ENCODE measurements at places on chromosomes 3 and 15.

DNA sequence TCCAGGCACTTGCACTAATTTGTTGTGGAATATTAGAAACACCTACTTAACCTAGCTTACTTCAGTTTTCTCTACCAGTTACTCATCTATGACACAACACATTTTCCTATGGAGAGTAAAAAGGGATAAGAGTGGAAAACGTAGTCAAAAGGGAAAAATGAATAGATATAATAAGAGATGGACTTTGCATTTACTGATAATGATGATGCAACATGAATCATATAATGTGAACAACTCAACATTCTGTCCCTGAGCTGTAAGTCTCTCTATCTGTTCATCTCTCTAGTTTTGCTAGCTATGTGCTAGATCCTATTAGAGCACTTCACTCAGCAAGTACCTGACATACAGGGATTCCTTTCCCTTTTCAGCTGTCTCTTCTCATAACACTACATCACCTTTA is 627.1 kb downstream of the AGBL1 start:
- DNase-seq, result no peak

- DNase-seq, result no peak
Observed at GRCh38 chr15:31871166-31871886, 159.0 kb upstream of the CHRNA7 start.

DNA sequence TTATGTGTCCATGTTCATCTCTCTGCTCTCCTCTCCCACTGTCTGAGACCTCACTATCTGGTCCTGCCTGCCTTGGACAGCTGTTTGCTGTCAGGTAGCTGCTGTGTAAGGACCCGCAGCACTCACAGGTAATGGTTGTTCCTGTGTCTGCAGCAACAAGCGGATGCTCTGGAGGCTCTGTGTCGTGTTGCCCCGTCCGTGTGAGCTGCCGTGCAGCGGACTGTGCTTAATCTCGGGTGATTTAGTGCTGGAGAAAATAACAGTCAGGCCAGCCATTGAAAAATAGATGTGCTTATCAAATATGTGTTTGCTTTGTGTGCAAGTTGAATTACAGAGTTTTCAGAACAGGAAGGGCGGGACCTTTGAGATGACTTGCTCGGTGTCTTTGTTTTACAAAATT is 121.4 kb downstream of the GABRG3 start:
- DNase-seq, result no peak

- DNase-seq, result no peak
Observed at GRCh38 chr3:80307844-80308243, 540.0 kb upstream of the ROBO1 start.

- DNase-seq, result no peak
Observed at GRCh38 chr15:97652700-97653167, 307.8 kb upstream of the ARRDC4 start.

DNA sequence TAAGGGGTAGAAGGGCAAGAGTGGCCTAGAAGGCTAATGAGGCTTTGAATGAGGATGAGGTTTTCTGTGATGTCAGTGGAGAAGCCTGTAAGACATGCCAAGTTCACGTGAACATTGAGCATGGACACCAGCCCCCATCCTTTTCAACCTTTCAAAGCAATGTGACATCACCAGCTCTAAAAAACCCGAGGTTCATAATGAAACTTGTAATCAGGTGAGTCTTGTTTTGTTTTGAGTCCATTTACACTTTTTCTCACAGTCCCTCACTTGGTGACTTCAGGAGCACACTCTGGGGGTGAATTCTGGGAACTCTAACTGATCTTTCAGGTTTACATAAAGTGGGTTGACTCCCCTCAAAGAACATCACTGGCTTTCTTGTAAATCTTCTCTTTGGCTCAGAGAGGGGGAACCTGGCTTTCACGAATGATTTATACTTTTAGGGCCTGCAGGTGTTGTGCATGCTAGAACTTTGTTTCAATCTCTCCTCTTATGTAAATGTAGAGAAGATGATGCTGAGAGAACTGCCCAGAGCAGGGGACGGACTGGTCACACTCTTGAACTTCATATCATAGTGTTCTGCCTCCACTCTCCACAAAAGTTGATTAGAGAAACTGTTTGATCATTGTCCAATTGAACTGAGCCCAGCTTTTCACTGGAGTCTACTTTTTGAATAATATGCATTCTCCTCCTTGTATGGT is 224.7 kb upstream of the SATB1 start:
- no peak for DNase-seq

- no peak for DNase-seq
Observed at GRCh38 chr3:2078821-2079220, 19.8 kb upstream of the CNTN4 start.

DNA sequence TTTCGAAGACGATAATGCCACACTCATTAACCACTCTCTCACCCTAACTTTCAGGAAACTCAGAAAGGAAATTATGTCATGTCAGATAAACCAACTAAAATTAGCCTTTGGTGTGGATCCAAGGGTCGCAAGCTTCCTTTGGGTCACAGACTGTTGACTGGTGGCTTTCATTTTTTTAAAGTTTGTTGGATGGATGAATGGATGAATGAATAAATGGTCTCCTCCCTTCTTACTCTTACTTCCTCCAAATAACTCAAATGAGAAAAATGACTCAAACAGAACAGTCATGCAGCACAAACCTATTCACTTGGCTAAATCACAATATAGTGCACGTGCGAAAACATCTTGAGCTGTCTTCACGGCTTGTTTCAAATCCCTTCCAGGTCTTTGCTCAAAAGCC is 82.9 kb upstream of the HACD2 start:
- no peak for DNase-seq

DNA sequence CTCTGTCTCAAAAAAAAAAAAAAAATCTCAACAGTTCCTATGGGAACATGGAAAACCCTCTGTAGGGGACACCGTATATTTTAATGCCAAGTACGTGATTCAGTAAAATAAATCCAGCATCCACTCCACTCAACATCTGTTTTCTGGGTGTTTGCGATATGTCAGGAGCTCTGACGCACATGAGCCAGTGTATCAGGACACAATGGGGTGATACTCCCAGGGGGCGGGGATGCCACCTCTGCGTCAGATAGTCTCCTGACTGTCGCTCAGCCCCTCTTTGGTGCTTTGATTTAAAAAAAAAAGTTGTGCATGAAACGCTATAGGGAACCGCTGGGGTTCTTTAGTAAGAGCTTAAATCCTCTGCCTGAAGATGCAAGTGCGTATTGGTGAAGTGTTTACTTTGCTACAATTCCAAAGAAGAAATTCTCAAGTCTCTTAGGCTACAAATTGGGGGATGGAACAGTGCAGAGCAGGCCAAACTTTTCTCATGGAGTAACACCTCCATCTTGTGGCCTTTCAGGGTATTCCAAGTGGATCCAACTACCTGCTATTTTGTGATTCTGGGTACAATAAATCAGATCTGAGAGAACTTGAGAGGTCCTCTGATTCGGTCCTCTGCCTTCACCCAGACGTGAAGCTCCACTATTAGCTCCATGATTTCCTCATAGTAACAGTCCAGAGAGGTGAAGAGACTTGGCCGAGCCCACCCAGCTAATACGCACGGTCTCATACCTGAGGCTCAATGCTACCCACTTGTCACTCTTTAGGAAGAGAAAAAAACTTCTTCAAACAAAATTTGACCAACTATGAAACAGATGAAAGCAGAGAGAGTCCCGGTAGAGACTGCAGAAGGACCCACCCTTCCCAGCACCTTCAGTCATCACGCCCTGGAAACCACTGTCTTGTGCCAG is 9.3 kb upstream of the NR2E3 start:
- no peak for DNase-seq

GRCh38 chr3:194772241-194773000 is 86.7 kb downstream of the FAM43A start:
- DNase-seq, result no peak

- no peak for DNase-seq
Observed at GRCh38 chr15:67758619-67759300, 66.5 kb upstream of the SKOR1 start.

- no peak for DNase-seq
Observed at GRCh38 chr3:126743350-126743749, 39.3 kb downstream of the CHCHD6 start.

- DNase-seq, result no peak
Observed at GRCh38 chr3:183391460-183391859, 37.0 kb downstream of the MCF2L2 start.

DNA sequence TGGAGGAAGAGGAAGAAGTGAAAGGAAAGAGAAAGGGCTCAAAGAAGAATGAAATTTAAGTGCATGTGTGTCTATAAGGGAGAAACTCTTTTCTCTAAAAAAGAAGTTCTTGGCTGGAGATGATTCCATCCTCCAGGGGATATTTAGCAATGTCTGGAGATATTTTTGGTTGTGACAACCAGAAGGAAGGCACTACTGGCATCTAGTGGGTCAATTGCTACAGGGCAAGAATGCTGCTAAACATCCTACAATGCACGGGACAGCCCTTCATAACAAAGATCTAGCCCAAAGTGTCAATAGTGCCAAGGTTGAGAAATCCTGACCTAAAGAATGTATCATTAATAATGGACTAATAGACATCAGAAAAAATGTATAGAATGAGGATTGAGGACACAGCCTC is 57.4 kb upstream of the ST3GAL6 start:
- DNase-seq, result no peak

- DNase-seq, result no peak
Observed at GRCh38 chr3:139652561-139652960, 25.2 kb downstream of the NMNAT3 start.

DNA sequence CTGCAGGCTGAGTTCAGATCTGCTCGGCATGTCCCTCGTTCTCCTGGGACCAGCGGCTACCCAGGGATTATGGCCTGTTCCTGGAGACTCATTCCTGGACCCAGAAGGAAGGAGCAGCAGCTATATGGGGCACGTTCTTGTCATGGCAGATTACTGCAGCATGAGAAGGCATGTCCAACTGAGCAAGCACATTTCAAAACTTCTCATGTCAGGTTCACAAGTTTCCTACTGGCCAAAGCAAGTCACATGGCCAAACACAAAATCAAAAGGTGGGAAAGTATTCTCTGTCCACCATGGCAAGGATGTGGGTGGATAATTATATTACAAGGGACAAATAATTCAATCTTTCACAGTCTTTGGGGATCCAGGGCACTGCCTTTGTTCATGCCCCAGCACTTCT is 71.9 kb upstream of the C15orf39 start:
- no peak for DNase-seq

GRCh38 chr15:29208352-29208751 is 61.3 kb downstream of the NSMCE3 start:
- DNase-seq, result no peak

DNA sequence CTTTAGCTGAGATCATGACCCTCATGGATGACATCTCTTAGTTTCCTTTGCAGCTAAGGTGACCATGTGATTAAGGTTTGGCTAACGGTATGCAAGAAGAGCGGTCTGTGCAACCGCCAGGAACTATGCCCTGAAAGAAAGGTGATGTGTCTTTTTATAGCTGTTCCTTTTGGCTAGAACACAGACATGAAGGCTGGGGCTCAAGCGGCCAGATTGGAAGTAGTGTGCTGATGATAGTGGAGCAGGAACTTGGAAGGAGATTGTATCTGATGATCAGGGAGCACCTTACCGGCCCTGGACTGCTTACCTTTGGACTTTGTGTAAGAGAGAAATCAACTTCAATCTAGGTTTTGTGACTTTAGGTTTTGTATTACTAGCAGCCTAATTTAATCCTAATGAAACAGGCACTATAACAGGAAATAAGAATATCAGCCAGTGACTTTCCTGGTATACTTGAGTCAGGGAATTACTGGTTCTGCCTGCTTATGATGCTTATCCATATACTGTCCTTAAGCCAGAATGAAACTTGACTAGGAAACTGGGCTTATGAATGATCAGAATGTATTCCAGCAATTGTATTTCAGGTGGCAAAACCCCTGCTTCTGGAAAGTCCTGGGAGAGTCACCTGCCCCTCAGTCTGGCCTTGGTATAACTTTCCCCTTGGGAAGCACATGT is 164.3 kb upstream of the LRIG1 start:
- no peak for DNase-seq
